Stromal cell of bone marrow (primary cell): ENCODE measurements at places on chromosomes 1 and 21.

GRCh38 chr1:228004331-228004855 lies 2.4 kb upstream of the WNT3A start:
- no peak for DNase-seq

DNA sequence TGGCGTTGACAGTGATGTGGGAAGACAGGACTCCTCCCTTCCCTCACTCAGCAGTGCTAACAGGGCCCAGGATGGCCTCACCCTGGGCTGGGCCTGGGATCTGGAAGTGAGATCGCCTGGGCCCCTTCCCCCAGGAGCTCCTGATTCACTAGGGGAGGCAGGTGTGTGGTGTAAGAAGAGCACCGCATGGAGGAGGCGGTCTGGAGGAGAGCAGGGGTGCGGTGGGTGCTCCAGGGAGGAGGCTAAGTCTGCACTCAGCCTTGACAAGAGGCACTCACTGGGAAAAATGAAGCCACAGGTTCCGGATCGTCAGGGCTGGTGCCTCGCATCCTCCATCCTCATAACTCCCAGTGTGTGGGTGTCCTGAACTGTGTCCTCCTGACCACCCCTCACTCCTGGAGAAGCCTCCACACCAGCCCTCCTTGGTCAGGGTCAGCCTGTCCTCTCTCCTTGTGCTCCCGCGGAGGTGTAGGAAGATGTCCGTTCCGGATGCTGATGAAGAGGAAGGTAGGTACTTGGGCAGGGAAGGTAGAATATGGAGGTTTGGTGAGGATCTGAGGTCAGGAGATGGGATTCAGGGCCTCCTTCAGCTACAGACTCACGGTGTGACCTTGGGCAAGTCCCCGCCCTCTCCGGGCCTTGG lies 142.1 kb upstream of the WNT4 start:
- DNase-seq = no peak

DNA sequence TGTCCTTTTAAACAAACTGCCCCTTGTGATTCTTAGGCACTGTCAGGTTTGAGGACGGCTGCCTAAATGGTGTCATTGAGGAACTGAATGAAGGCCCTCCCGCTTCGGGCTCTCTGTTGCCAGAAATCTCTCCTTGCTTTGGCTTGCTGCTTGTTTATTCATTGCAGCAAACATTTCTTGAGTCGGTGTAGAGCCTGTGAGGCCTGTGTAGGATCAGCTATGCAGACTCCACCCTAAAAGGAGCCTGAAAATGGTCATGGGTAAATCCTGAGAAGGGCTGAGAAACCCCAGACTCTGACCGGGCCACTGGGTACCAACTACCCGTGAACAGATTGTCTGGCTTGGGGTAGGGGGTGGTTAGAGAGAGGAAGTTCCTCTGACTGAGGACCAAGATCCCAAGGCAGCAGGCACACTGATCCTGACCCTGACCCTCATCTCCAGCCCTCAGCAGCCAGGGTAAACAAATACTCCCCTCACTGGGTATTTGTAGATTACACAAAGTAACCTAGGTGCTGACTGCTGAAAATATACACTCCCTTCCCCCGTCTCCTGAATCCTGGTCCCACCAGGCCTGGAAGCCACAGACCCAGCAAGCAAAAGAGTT lies 3.1 kb downstream of the IL6R start:
- DNase-seq = no peak

GRCh38 chr1:214604523-214604922 lies 1.5 kb downstream of the CENPF start:
- DNase-seq = no peak

GRCh38 chr1:206710460-206710823 lies 25.7 kb downstream of the MAPKAPK2 start:
- DNase-seq = no peak

GRCh38 chr21:32448803-32449594 lies 36.5 kb downstream of the EVA1C start:
- no peak for DNase-seq

GRCh38 chr1:110425612-110426152 lies 18.2 kb upstream of the LAMTOR5 start:
- no peak for DNase-seq

- DNase-seq = peak; percentile 89
These were observed 119.8 kb upstream of the PTGFR start for GRCh38 chr1:78370779-78371482.

GRCh38 chr1:3779265-3779911 lies 6.8 kb downstream of the SMIM1 start:
- no peak for DNase-seq

DNA sequence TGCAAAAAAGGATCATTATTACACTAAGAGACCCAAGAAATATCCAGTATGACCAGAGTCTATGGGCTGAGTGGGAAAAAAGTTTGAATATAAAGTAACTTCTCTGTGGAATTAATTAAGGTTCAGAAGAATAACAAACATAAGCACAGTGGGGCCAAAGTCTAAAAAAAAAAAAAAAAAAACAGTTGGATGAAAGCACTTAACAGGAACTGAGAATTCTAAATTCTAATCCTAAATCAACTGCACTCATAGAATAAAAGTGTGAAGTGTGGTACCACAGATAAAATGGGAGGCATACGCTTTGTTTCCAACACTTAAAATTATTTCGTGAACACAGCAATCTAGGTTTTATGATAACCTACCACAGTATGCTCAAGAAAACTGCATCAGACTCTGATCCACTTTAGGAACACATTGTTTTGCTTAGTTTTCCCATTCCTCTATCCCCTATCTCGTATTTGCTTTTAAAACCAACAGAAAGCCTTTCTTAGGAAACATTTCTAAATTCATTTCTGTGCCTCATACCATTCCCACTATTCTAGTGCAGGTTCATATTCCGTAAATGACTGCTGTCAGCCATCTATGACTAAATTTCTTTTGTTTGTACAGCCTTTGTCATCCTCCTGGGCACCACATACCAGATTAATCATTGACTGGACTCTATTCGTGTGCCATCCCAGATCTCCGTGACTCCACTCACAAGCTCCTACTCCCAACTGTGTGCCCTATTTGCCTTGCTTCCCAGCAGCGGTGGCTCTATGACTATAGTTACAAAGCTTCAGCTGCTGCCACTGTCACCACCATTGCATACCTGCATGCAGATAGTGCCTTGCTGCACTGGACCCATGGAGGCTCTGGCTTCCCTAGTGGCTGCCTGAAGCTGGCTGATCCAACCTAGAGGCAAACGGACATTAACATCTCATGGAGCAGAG lies 24.9 kb downstream of the CHML start:
- DNase-seq = no peak

DNA sequence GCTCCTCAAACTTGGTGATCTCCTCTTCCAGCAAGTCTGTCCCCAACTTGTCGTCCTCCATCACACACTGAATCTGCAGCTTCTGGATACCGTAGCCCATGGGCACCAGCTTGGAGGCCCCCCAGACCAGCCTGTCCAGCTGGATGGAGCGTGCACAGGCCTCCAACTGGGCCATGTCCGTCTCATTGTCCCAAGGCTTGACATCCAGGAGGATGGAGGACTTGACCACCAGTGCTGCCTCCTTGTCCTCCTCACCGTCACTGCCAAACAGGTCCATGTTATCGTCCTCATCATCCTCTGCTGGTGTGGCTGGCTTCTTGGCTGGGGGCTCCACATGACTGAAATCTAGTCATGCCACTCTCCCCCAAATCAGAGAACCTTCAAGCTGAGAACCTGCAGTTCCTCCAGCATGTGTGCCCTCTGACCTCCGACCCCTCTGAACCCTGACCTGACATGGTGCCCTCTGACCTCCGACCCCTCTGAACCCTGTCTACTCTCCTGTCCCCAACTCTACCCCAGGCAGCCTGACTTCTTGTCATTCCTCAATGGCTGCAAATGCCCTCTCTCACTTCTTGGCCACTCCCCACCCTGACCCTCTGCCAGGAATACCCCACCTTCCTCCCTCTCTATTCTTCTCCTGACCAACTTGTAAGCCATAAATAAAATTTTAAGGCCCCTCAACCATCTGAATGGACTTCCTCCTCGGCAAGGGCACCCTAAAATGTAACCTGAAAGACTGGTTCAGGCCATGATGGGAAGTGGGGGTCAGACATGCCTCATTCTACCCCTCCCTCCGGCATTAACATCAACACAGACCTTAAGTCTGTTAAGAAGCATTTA lies 275.7 kb upstream of the C1orf174 start:
- no peak for DNase-seq

- DNase-seq = no peak
These were observed at the start of gene CAMTA1 for GRCh38 chr1:6785318-6785727. Gene CAMTA1 (plus strand): TSS chr1:6785454. CDS start chr1:6785531, 77 bp downstream.

DNA sequence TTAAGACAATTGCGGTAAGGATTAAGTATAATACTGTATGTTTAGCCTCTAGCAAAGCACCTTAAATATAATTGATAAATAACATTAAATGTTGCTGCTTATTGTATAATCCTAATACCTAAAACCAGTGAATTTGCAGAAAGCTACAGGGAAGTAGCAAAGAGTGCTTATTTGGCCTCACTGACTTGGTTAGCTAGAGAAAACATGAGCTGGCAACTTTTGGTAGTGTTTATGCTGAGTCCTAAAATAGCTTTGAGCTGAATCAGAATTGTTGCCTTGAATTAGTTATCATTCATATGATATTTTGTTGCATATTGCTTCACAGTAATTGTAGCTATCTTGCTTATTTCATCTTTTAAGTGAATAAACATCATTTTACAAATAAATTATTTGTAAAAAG lies 3.5 kb downstream of the TRIM67 start:
- peak; percentile 43 for DNase-seq

DNA sequence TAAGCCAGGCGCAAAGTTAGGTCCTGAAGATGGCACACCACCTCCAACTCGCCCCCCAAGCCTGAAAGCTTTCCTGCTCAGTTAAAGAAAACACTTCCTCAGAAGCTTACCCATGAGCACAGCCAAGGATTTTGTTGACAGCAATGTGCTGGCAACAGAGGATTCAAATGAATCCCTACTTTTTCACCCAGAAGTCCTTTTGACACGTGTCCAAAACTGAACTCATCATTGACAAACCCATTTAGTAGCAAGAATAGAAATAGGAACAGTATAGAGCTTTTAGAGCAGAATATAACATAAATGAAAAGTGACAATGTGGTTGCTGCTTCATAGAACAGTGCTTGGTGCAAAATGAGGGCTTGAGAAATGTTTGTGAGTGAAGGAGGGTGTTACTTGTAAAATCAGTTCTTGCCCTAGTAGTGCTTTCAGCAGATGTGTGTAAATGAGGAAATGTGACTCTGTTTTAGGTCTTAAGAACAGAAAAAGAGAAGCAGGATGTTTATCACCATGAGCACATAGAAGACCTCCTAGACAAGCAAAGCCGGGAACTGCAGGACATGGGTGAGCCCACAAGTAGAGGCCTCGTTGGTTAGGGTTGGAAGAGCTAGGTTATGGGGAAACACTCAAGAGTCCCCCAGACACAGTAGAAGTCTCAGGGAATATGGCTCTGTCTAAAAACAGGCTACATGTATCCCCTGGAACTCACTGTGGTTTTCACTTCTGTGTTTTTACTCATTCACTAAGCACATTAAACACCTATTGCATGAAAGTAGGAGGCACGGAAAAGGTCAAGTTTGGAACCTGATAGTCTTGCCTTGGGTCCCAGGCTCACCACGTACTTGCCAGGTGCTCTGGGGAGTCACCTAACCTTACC lies 48.6 kb upstream of the TMEM125 start:
- DNase-seq = no peak

DNA sequence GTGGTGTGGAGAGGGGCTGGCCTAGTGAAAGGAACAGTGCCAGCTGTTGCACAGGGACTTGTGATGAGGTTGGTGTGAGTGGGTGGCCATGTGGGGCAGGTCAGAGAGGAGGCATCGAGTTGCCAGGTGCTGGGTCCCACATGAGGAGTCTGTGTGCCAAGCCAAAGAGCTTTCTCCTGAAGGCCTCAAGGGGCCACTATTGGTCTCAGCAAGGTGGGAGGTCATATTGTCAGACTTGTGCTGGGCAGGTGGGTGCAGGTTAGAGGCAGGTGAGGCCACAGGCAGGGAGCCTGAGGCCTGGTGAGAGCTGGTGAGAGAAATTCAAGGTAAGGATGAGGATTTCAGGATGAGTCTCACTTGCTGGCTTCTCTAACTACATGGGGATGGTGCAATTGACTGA lies 256.8 kb downstream of the DISC1 start:
- DNase-seq = no peak

DNA sequence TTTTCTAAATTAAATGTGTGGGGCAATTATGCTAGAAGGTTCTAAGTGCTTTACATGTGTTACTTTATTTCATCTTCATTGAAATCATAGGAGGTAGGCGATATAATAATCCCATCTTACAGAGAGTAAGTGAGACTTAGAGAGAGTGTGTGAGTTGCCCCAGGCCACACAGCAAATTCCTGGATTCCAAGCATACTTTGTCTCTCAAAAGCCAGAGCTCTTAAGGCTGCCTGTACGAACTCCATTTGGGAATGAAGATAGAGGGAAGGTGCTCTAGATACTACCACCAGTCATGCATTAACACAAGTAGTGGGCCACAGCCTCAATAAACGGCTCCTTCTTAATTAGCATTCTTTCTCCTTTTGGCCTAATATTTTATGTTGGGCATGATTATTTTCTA lies 170.1 kb downstream of the SIPA1L2 start:
- DNase-seq = no peak

- no peak for DNase-seq
These were observed 599.7 kb downstream of the KIF26B start for GRCh38 chr1:245754463-245754961.

- DNase-seq = no peak
These were observed 229.1 kb downstream of the S1PR1 start for GRCh38 chr1:101465941-101466340.

GRCh38 chr21:25133939-25134338 lies 473.3 kb downstream of the MRPL39 start:
- no peak for DNase-seq

DNA sequence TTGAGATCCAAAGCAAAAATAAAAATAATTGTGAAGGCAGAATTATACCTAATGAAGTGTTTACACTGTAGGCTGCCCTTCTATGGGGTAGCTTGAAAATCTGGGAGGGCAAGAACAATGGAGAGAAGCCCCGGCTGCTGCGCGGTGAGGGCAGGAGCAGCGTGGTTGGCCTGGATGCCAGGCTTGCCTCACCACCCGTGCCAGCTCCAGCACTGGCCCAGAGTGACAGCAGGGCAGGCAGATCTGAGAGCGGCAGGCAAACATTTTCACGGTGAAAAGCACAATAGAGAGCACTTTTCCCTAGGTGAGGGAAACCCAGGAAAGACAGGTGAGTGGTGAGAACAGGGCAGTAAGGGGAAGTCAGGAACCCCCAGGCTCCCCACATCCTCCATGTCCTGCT lies 1.4 kb downstream of the PROK1 start:
- DNase-seq = no peak

DNA sequence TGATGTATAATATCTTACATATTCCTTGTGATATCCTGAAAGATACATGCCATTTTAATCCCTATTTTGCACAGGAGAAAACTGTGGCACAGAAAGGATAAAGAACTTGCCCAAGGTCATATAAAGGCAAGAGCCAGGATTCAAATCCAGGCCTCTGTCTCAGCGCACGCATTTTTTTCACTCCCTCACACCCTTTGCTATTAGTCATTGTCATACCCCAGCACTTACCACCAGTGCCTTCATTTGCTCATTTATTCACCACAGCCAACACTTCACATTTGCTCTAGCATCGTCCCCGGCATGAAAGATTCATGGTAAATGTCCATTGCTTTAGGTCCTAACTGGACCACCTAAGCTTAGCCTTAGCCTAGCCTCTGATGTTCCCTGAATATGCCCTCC lies 14.2 kb downstream of the ALX3 start:
- no peak for DNase-seq
